ENCODE measurements at places on chromosomes 5 and 9. TPM values are rescaled to one million over a fixed set of nuclear protein-coding genes. Genes with fewer than 3 reads are reported as not detected.

Gene SREK1IP1
- polyA plus RNA-seq: 86.9 TPM

Gene LCN9
- polyA plus RNA-seq: not detected

Gene TAF11L5
- not detected for polyA plus RNA-seq

Gene CA9
- not detected for polyA plus RNA-seq

Gene ADAMTS16
- 0.20 TPM for polyA plus RNA-seq

Gene TMC1
- 0.87 TPM for polyA plus RNA-seq

Gene GPRIN1
- 2.2 TPM for polyA plus RNA-seq

Gene HSPB3
- 2.3 TPM for polyA plus RNA-seq

Gene G3BP1
- 40.6 TPM for polyA plus RNA-seq

Gene QRFP
- not detected for polyA plus RNA-seq

Gene ANXA6
- 20.3 TPM for polyA plus RNA-seq

Gene SLC4A9
- 0.11 TPM for polyA plus RNA-seq

Gene GAS1
- 1.0 TPM for polyA plus RNA-seq

Gene ODF2
- polyA plus RNA-seq: 12.3 TPM

Gene NR5A1
- polyA plus RNA-seq: not detected

Gene C5orf52
- not detected for polyA plus RNA-seq

Gene SLC23A1
- not detected for polyA plus RNA-seq

Gene GADD45G
- 0.23 TPM for polyA plus RNA-seq

Gene PCDHA9
- polyA plus RNA-seq: 0.16 TPM

Gene HSD17B3
- polyA plus RNA-seq: not detected

Gene IL4
- not detected for polyA plus RNA-seq

Gene WNT8A
- polyA plus RNA-seq: not detected

Gene SSBP2
- 88.6 TPM for polyA plus RNA-seq

Gene SLC34A3
- polyA plus RNA-seq: not detected

Gene C5orf22
- 34.2 TPM for polyA plus RNA-seq

Data from Purkinje cell (primary cell).